ENCODE measurements at places on chromosomes 4 and X.

GRCh38 chr4:180950377-180950776, 1292.8 kb upstream of the TENM3 start:
- no peak for DNase-seq

GRCh38 chr4:26191353-26191752, 129.5 kb upstream of the RBPJ start:
- no peak for DNase-seq

GRCh38 chr4:84238247-84239090, 260.6 kb downstream of the NKX6-1 start:
- DNase-seq = no peak

DNA sequence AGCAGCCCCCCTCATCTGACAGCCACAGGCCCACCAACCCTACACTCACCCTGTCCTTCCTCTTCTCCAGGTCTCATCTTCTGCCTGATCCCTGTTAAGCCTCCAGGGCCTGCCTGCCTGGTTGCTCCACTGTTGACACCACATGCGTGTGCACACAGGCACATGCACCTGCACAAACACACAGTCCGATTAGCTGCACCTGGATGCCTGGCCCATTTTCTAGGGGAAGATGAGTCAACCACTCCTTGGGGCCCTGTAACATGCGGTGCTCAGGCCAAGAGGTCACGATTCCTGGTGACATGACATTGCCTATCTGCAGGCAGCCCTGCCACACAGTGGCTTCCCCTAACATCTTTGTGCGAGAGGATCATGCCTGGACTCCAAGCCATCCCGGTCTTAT, 498.4 kb downstream of the BCOR start:
- no peak for DNase-seq

DNA sequence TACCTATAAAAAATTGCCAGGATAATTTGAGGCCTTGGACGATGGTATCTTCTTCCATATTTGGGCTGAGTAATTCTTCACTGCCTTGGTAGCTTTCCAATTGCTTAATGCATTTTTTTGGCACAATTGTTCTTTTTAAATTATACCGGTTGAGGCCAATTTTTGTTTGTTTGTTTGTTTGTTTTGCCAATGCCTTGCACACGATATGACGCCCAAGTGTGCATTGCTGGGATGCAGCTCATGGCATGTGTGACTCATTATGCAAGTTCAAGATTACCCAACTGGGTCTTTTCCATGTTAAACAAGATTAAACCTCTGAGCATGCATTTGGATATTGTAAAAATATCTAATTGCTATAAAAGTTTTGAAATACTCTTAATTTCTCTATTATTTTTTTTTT, 71.1 kb upstream of the KCNIP4 start:
- no peak for DNase-seq

DNA sequence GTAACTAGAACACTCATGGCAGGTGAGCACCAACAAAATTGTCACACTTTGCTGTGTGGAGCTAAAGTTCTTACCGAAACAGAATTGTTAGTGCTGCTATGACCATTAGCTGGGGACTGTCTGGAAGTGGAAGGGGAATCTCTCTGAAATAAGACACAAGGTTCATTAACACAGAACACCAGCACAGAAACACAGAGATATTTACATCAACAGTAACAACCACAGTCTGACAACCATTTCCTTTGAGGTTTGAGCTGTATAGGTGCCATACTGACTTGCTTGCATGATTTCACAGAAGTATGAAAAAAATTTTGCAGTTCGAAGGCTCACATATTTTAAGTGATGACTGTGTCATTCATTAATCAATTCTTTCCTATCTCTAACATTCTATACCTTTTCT, 109.8 kb downstream of the NYX start:
- peak; percentile 47 for DNase-seq

- DNase-seq = no peak
Measured at GRCh38 chr4:173745765-173746164, 215.7 kb upstream of the HAND2 start.

- DNase-seq = peak; percentile 75
Measured at GRCh38 chrX:38805432-38806389, 4.5 kb downstream of the MID1IP1 start.

DNA sequence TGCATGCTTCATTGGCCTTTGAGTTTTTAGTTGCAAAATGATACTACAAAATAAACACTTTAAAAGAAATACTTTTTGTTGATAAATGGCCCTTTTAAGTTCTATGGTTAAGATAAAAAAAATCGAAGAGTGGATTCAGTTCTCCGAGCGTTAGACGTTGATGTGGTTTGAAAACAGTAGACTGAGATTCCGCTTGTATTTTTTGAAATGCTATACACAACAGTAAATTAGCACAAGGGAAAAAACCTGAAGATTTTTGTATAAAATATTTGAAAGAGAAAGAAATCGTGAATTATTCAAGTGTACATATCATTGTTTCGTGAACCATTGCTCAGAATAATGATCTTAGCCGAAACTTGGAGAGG, 1.4 kb downstream of the BMP2K start:
- DNase-seq = no peak

DNA sequence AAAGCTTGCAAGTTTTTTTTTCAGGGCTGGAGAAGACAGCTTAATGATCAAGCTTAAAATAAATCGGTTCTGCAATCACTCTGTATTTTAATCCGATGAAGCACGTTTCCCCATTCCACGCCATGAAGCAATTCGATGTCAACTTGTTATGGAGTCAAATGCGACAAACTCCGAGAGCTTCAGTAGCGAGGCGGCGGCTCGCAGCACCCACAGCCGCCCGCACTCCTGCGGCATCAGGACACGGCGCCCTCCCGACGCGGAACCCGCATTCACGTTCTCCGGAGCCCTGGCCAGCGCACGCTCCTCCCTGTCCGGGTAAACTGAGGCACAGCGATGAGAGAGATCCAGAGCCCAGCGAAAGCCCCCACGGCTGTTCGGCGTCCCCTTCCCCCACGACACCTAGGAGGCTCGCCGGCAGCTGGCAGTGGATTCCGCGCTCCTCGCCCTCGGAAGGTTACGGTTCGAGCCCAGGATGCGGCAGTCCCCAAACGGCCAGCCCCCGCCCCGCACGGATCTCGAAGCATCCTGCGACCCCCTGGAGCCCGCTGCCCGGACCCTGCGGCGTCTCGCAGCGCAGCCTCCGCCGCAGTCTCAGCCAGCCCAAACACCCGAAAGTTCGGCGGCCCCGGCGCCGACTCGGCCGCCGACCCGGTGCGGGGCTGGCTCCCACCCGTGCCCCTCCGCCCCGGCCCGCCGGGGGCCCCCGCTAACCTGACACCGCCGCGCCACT, 507 bp downstream of the MFAP3L start:
- no peak for DNase-seq

DNA sequence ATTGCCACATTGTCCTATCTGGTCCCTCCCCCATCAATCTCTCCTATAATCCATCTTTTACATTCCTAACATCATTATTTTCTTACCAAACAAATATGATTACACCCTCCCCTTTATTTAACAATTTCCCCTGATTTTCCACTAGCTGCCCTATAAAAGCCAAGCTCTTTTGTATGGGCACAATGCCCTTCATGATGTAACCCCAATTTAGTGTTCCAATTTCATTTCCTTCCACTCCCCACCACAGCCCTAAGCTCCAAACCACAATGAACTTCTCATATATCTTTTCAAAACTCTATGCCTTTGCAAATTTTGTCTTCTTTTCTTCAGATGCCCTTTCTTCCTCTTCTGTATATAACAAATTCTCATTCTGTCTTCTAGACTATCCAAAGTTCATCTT, 39.5 kb upstream of the PTPN13 start:
- peak; percentile 46 for DNase-seq

GRCh38 chr4:116015549-116015948, 902.1 kb upstream of the NDST4 start:
- DNase-seq = no peak

DNA sequence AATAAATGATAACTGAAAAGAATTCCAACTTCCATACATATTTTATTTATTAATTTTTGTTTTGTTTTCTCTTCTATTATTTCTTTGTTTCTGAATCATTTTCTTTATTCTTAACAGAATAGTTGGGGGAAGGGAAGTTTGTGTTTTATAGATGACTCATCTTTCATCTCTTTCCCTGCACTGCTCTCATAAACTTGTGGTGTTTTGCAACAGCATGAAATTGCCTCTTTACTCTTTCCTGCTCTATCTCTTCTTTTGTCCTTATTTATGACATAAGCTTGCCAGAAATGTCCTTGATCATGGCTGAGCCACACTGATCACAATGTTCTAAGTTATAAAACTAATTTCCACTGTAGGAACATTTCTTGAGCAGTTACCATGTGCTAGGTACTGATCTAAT, 22.3 kb downstream of the QRFPR start:
- DNase-seq = no peak

DNA sequence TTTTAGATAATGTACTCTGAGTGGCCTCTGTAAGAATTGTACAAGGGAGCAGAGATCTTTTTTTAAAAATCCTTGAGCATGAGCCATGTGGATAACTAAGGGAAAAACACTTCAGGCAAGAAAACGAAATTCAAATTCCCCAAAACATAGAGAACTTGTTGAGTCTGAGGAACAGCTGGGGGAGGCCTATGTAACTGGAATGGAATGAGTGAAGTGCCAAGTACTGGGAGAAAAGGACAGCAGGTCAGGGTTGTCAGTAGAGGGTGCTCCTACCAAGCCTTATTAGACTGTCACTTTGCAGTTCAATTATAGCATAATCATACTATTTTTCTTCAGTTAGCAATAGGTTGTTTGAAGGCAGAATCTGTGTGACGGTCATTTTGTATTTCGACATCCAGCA, 135.1 kb downstream of the ARHGAP6 start:
- DNase-seq = no peak

DNA sequence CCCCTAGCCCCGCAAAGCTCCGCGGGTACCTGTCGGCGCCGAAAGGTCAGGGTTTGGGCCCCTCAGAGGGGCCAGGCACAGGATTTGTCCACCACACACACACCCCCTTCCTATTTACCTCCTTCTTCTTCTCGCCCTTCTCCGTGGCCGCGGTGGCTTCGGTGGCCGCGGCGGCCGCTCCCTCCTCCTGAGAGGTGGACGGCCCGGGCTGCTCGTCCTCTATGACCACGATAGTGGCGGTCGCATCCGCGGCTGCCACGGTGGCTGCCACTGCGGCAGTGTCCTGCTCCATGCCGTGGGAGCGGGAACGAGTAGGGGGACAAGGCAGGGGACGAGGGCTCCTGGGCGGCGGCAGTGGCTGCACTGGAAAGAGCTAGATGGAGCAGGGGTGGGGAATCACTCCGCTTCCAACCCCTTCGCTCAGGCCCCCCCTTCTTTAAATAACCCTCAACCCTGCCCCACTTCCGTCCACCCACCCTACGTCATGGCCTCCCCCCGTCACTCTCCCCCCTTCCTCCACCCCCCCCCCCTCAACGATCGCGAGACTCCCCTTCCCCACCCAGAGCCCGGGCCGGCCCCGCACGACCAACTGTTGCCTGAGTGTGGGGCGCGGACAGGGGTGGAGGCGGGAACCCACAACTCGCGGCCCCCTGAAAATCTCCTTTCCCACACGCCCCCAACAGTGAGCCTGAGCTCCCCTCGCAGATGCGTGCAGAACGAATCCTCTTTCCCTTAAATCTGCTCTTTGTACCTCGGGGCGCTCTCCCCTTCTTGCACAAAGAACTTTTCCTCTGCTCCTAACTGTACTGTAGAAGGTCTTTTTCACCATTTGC, at the start of gene SMARCA1:
Gene SMARCA1, minus strand, starts transcription at position 412 of the 833 bp plus-strand sequence. Its CDS starts 120 bp downstream, at position 292.
- no peak for DNase-seq

DNA sequence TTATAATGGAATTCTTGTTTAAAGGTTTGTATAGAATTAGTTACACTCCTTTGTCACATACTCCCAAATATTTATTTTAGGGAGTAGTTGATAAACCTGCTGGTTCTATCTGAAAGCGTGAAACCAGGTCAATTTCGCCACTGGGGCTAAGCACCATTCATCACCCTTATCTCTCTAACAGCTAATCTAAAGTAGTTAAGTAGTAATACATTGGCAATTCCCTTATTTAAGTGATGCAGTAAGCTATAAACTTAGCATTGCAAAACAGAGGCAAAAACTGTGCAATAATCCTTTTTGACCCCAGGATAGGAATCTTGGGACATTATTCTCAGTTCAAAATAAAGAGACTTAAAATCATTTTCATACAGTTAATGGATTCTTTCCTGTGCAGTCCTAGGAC, 33.7 kb upstream of the PTPN13 start:
- no peak for DNase-seq

- DNase-seq = no peak
Measured at GRCh38 chrX:23901060-23901459, 6.7 kb downstream of the APOO start.

DNA sequence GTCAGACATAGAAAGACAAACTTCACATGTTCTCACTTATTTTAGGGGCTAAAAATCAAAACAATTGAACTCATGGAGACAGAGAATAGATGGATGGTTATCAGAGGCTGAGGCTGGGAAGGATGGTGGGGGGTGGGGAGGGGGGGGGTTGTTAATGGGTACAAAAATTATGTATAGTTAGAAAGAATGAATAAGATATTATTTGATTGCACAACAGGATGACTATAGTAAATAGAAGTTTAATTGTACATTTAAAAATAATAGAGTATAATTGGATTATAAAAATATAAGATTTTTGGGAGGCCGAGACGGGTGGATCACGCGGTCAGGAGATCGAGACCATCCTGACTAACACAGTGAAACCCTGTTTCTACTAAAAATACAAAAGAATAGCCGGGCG, 33.3 kb downstream of the CORIN start:
- DNase-seq = no peak

DNA sequence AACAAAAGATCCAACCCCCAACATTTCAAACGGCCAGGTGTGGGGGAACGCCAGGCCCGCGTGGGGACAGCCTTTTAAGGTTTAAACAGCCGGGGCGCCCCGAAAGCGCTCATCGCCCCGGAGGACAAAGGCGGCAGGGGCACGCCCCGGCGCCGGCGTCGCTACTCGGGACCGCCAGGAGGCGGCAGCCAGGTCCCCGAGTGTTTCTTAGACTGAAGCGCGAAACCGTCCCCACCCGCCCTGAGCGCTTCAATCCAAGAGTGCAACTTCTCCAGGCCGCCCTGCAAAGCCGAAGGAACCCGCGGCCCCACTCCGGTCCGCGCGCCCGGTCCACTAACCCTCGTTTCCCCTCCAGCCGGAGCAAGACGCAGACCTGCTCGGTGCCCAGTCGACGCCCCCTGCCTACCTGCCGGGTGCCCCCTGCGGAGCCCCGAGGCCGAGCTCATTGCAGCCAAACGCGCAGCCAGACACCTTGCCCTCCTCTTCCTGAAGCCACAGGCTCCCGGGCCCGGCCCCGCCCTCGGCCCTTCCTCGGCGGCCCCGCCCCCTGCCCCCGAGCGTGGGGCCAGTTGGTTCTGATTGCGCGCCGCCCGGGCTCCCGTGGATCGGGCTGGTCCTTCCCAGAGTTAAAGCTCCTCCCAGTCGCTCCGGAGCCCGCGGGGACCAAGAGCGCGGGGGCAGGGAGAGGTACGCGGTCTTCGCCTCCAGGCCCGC, at the start of gene CASP6:
Gene CASP6, minus strand, starts transcription at position 496 of the 714 bp plus-strand sequence. Its CDS starts 50 bp downstream, at position 446.
- peak; percentile 70 for DNase-seq

GRCh38 chrX:12701628-12702027, 89.6 kb upstream of the PRPS2 start:
- DNase-seq = no peak

- DNase-seq = peak; percentile 15
Measured at GRCh38 chrX:16484338-16484737, 165.6 kb upstream of the S100G start.

Measured in central memory CD4-positive, alpha-beta T cell (primary cell).